T-helper 22 cell (primary cell): ENCODE measurements at places on chromosomes 5 and 9.

GRCh38 chr9:109315480-109316206 lies 5.2 kb downstream of the EPB41L4B start:
- DNase-seq, result no peak

- no peak for DNase-seq
Observed at GRCh38 chr5:60993425-60993824, 48.4 kb downstream of the NDUFAF2 start.

GRCh38 chr5:126445502-126446174 lies 22.4 kb downstream of the GRAMD2B start:
- no peak for DNase-seq

- no peak for DNase-seq
Observed at GRCh38 chr5:176743136-176743861, 67.1 kb upstream of the UNC5A start.

- no peak for DNase-seq
Observed at GRCh38 chr5:137615171-137615775, 116.1 kb upstream of the SPOCK1 start.

DNA sequence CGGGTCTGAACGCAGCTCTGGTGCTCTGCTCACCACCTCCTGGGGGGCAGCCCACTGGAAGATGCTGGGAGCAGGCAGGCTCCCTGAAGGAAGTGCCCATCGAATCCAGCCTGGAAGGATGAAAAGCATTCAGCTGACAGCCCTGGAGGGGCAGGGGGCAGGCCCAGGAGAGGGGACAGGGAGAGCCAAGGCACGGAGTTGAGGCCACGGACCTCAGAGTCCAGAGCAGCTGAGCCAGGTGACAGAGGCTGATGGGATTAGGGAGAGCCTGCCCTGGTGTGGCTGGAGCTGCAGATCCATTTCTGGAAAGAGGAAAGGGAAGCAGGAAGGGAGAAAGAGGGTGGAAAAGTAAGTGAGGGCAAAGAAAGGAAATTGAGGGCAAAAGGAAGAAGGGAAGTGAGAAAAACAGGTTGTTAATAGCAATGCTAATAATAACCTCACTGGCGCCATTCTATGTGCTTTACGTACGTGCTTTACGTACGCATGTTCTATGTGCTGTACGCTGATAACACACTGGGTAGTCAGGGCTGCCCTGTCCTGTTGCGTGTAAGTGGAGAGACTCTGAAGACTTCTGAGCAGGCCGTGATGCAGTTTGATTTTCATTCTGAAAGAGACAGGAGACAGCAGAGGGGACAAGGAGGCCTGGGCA lies 52.6 kb downstream of the LMX1B start:
- no peak for DNase-seq

GRCh38 chr5:68924481-68925145 lies 169.2 kb upstream of the SLC30A5 start:
- DNase-seq, result no peak

GRCh38 chr9:6984941-6985578 lies 227.3 kb downstream of the KDM4C start:
- no peak for DNase-seq

DNA sequence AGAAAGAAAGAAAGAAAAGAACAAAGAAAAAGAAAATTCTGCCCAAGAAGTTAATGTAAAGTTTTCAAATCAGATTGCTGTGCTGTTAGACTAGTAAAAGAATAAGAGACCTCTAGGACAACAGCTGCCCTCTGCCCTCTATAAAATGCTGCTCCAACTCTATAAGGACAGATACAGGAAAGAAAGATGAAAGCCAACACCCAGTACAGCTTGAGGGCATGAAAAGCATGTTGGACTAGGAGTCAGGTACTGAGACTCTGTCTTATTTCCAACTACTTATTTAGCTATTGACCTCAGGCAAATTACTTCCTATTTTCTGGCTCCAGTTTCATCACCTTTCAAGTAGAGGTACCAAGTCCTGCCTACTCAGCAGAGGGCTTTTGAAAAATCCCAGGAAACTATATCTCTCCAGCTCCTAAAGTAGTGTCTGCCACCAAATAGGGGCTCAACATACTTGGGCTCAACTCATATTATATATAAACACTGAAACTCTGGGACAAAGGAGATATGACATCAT lies 5.7 kb downstream of the HBEGF start:
- DNase-seq, result no peak

GRCh38 chr9:117649126-117649525 lies 55.1 kb upstream of the TLR4 start:
- no peak for DNase-seq
